ENCODE measurements at places on chromosomes 11 and 22.

- DNase-seq: no peak
Measured at GRCh38 chr22:47918276-47918921, 1155.9 kb downstream of the TBC1D22A start.

DNA sequence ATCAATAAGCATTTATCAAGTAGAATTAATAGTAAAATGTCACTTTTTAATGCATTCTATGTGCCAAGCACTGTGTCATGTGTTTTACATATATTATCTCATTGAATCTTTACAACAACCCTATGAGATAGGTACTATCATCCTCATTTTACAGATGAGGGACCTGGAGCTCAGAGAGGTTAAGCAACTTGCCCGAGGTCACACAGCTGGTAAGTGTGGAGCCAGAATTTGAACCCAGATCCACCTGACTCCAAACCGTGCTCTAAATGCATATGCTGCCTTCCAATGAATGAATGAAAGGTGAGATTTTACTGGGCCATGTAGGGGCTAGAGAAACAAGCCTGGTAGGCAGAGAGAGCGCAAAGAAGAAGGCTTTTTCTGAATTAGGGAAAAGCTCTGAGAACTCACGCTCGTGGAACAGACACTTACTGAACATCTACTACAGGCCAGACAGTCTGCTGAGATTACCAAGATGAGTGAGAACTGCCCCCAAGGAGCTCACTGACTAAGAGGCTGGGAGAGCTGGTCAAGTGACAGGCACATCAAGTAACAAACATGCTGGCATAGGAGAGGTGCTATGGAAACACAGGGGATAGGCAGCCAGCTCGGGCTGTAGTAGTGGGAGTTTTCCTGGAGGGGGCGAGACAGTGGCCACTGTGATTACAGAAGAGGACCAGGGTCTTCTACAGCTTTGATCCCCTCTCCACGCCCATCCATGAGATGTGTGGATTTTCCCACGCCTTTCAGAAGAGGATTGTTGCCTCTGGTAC is 4.4 kb downstream of the ABCG4 start:
- no peak for DNase-seq

DNA sequence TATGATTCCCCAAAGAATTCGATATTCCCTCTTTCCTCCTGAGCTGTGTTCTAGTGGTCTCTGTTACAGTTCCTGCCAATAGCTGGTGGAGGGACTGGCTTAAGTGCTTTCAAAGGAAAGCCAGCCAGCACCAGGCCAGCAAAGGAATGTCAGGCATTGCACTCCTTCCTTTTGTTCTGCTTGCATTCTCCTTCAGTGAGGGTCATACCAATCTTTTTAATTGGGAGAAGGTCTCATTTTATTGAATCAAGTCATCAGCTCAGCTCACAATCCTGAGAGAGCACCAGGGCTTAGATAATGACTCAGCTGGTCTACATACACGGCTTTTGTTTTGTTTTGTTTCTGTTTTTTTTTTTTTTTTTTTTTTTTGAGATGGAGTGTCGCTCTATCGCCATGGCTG is 222.9 kb downstream of the NAV2 start:
- DNase-seq: no peak

GRCh38 chr11:61123775-61124571 is 21.7 kb downstream of the CD5 start:
- no peak for DNase-seq

DNA sequence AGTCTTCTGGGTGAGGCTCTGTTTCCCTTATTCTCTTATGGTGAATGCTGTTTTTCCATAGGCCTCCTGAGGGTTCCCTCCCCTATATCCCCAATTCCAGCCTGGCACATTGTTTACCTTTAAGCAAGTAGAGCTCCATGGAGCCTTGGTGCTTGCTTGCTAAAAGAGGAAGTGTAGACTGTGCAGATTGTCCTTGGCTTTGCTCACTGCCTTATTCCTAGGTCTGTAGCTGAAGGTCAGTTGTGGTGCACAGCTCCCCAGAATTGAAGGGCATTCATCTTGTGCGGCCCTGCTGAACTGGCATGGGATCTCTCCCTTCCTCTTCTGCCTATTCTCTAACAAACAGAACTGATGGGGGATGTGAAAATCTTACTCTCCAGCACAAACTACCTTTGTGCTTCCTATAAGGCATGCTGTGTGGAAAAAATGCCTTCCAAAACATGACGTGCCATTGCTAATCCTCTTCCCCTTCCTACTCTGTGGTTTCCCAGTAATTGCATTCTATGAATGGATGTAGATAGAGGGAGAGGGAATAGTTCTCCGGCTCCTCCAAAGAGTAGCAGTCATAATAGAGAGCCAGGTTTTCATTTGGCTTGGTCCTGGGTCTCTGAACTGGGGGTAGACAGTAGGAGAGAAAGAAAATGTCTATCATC is 34.2 kb upstream of the PLET1 start:
- no peak for DNase-seq

GRCh38 chr11:78192911-78193351 is 4.2 kb downstream of the USP35 start:
- DNase-seq: no peak

- no peak for DNase-seq
Measured at GRCh38 chr22:50089682-50090411, at the start of gene MOV10L1. TSS of gene MOV10L1 (plus strand) at chr22:50090006. CDS start at chr22:50090089, 83 bp downstream.

- no peak for DNase-seq
Measured at GRCh38 chr11:70511345-70511744, 113.0 kb downstream of the CTTN start.

DNA sequence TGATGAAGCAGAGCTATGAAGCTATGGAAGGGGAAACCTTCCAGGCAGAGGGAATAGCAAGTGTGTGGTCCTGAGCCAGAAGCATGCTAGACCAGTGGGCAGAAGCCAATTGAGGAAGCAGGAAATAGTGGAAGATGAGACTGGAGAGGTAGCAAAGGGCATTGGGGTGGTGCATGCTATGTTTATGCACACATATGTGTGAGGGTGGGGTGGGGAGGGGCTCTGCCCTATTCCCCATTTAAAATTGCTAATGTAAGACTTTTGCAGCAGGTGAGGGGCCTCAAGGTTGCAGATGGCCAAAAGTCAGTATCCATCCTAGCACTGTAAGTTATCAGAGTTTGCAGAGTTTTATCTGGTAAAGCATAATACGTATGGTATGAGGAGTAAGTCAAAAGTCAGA is 626.6 kb upstream of the KIRREL3 start:
- no peak for DNase-seq

DNA sequence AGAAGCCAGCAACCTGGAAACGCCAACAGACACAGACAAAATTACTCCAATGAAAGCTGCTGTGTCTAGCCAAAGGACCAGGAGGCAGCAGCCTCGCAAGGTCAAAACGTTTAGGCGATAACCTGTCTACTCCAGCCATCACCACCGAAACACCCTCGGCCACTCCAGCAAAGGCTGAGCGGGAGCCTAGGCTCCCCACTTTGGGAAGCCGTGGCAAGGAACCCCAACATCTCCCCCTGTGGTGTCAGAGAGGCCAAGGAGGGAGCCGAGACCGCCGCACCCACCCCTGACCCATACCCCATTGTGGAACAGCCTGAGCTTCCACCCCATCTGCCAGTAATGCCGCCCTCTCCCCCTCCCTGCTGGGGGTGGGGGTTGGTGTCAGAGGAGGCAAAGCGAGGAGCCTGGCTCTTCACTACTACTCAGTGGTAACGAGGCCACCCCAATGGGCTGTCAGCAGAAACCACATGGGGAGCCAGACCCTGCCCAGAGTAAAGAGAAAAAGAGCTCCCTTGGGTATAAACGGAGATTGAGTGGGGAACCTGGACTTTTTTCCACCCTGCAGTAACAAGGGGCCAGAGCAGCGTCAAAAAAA is 33.9 kb upstream of the SEPTIN5 start:
- DNase-seq: no peak

DNA sequence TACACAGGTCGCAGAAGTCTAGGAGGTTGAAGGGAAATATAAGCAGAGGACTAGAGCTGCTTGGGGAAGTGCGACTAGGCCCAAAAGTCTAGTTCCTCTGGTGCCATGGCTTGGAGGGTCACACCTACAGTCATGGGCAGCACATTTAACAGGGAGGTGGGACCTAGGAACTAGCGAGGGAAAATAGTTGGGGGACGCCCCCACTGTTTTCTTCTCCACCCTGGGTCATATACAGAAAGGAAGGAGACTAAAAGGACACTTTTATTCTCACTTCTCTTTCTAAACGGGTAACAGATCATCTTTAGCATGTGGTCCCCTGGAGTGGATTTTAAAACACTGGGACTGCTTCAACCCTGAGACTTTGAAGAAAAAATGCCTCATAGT is 16.6 kb downstream of the APIP start:
- DNase-seq: no peak

DNA sequence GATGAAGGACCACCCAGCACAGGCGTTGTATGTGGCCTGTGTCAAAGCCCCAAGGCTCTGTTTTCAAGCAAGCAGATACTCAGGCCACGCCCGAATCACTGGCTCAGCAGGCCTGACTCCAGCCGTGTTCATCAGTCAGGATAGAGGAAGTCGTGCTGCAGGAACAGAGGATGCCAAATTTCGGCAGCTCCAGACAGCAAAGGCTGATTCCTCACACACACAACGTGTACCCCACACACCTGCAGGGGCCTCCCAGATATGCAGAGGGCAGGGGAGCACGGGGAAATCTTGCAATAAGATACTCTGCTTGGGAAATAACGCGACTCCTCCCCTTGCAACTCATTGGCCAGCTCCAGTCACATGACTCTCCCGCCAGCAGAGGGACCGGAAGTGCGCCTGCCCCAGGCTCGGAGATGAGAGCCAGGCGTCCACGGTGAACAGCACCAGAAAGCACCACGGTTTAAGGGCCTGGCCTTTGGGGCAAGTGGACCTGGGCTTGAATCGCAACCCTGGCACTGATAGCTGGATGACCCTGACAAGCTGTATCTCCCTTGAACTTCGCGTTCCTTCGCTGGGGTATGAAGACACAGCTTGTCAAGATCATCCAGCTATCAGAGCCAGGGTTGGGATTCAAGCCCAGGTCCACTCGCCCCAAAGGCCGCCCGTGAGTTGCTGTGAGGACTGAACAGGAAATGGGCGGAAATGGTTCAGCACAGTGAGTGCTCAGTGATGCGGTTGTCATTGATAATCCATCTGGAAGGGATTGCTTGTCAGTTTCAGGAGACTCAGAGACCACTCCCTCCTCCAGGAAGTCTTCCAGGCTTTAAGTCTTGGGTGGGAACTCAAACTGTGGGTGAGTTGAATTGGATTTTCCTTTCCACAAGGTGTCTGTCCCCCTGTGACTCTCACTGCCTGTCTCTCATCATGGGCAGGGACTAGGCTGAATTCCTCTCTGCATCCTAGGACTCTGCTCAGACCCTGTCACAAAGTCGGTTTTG is 88.5 kb downstream of the MYEOV start:
- no peak for DNase-seq

- DNase-seq: no peak
Measured at GRCh38 chr22:46064228-46064965, 85.9 kb upstream of the PPARA start.

DNA sequence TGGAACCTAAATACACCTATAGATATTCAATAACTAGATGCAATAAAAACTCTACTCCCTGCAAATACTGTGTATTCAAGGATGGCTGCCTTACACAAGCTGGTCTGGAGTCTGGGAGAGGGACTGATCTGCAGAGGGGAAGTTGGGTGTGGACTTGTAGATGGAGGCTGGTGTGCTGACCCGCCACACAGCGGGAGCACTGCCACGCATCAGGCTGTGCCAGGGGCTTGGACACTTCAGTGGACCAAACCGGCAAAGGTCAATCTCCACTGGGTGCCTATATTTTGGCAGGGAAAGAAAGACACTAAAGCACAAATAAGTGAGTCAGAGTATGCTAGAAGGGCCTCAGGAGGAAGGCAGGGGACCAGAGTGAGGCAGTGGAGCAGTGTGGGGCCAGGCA is 2.1 kb upstream of the SHANK3 start:
- no peak for DNase-seq

- no peak for DNase-seq
Measured at GRCh38 chr11:93145390-93145915, 52.3 kb downstream of the SLC36A4 start.

DNA sequence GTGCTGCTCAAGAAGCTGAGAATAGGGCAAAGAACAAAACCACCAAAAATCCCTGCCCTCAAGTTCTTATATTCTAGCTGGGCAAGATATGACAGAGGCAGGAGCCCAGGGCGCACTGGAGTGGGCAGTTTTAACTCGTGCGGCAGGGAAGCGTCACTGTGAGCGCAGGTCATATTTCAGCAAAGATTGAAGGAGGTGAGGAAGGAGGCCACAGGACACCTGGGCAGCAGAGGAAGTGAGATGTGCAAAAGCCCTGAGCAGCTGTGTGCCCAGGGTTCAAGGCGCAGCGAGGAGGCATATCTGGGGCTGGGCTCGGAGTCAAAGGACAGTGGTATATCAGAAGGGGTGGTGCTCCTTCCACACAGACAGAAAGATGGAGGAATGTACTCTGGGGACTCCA is 13.5 kb downstream of the KCNC1 start:
- no peak for DNase-seq

- no peak for DNase-seq
Measured at GRCh38 chr22:40147388-40148176, 30.1 kb upstream of the TNRC6B start.

- no peak for DNase-seq
Measured at GRCh38 chr11:59545179-59546020, 34.1 kb downstream of the OR4D9 start.

DNA sequence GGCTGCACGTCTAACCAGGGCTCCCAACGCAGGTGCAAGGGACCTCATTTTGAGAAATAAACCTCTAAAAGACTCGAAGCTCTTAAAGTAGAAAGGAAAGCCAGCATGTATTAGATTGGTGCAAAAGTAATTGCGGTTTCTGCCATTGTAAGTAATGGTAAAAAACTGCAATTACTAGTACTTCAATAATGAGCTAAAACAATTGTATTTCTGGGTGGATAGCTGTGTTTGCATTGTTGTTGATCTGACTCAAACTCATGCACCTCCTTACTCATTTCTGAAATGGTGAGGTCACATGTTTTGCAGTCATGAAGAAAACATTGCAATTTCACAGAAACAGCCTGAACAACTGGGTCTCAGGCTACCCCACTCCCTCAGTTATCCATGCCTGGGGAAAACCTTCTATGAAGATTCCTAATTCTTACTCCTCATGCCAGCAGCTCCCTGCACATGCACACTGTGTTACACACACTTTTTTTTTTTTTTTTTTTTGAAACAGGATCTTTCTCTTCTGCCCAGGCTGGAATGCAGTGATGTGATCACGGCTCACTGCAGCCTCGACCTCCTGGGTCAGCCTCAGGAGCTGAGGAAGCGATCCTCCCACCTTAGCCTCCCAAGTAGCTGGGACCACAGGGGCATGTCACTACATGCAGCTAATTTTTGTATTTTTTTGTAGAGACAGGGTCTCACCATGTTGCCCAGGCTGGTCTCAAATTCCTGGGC is 24.6 kb downstream of the VWCE start:
- no peak for DNase-seq

DNA sequence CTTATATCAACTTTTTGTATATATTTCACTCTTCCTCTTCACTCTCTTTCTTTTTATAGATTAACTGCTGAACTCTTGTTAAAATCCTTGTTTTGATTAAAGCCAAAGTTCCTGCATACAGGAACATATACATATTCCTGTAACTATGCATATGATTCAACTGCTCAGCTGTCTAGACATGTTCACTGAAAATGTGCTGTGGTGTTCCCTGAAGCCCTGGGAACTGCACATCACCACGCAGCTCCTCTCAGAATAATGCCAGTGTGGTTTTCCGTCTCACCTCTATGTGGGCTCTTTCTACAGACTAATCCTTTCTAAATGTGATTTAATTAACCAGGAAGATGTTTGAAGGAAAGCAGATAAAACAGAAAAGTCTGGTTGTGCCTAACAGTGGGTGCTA is 25.6 kb upstream of the MMP12 start:
- DNase-seq: no peak
